T-helper 1 cell (primary cell): ENCODE measurements at places on chromosomes 4 and X.

DNA sequence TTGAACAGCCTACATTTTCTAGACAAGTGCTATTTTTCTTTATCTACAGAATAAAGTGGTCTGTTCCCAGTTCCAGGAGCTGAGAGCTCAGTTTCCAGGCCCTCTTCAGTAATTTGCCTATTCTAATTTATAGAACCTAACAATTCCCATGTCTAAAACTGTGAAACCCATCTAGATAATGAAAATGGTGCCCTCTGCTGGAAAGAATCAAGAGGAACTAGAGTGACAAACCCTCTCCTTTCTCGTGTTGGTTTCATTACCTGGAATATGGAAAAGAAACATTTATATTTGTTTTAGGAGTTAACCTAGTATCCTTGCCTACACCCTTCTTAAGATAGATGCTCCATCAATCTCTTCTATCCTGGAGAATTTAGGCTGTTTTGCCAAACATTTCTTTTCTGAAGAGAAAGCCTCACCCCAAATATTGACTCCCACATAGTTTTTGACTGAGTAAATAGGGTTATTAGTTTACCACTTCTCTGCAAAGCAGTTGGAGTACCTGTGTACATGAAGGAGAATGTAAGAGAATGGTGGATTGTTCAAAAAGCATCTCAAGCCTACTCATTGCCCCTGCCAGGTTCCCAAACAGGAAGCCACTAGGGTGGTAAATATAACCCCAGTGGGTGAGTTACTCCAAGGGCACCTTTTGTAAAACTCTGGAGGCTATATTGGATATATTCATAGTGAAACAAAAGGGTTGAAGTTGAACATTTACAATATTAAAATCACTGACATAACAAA is 121.6 kb downstream of the RASL11B start:
- DNase-seq: peak; percentile 37

- DNase-seq: no peak
These were observed 8.9 kb downstream of the MID2 start for GRCh38 chrX:107834275-107835201.

- no peak for DNase-seq
These were observed 31.6 kb upstream of the MSN start for GRCh38 chrX:65635822-65636221.

DNA sequence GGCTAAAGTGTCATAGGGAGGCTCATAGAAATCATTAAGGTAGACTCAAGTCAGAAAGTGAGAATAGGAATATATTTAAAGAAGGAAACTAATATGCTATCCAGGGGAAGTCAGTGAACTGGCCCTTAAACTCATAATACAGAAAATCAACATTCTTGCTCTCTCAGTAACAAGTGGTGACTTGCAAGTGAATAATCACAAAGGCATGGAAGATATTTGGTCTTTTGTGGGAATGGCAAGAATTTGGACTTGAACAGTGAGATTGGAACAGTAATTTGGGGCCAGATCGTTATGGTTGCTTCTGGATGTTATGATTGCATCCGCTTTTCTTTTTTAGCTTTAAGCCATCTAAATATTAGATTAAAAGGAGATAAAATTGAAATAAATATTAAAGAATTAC is 103.8 kb downstream of the TBC1D19 start:
- DNase-seq: no peak

GRCh38 chrX:24204331-24204730 is 54.8 kb downstream of the ZFX start:
- DNase-seq: no peak

DNA sequence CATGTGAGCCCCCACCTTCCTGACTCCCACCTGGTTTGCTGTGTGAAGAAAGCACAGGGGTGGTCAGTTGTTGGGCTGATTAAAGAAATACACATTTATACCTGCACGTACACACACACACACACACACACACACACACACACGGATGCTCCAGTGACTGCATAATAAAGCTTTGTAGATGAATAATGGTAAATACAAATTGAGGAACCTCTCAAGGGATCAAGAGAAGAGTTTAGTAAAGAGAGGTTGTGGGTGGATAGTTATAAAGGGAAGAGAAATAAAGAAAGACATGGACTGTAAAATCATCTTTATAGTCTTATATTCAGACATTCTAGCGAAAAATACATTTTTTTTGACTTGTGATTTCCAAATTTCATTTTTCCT is 144.1 kb downstream of the MGST2 start:
- DNase-seq: no peak

GRCh38 chr4:7256984-7257810 is 64.9 kb downstream of the SORCS2 start:
- DNase-seq: no peak

- DNase-seq: peak; percentile 22
These were observed 23.0 kb downstream of the GAB1 start for GRCh38 chr4:143359644-143360193.

DNA sequence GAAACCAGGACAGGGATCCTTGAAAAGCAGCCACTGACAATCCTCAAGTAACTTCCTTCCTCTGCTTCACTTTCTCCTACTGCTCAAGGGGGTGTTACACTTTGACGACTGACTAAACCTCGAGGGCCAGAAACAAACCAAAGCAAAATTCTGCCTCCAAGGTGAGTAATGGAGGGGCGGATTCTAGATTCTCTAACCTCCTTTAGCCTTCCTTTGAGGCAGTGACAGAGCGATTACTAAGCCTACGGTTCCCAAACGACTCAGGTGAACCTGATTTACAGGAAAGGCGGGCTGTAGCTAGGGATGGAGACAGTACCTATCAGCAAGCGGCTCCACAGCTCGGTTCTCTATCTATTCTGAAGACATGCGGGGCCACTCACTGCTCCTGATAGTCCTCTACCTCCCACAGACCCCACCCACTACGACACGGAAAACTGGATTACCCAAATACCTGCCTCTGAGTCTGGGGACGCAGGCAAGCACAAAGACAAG is 487 bp downstream of the TBCK start:
- peak; percentile 2 for DNase-seq

DNA sequence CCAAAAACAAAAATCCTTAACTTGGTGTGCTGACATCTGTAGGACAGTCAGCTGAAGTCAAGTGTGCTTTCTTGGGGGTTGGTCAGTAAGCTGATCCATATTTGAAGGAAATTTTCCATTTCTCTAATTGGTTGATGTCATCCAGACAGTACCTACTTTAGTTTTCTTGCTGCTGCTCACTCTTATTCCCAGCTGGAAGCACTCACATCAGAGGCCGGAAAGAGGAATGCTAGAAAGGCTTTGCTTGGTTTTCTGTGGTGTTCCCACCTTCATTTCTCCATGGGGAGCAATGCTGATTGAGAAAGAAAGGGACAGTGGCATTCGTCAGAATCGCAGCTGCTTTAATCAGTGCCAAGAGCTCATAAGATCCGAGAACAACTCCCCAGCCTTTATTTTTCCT is 227.0 kb downstream of the C4orf33 start:
- DNase-seq: no peak

GRCh38 chrX:42496239-42496638 is 281.7 kb downstream of the PPP1R2C start:
- DNase-seq: no peak

GRCh38 chr4:130808492-130808891 is 1712.5 kb downstream of the C4orf33 start:
- DNase-seq: no peak

DNA sequence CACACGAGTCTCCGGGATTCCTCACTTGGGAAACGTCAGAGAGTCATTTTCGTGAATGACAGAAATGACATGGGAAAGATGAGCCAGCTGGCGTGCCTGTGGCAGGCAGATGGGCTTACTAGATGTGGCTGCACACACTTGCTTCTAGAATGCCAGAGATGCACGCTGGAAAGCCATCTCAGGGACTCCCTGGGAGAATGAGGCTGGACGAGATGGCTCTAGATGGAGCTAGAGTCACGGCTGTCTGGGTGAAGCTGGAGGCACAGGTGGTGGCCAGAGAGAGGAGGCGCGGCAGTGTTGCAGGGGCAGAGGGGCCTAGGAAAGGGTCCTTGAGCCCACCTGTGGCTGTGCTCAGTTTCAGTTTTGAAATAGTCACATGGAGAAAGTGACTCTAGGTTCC is 26.0 kb downstream of the TKTL1 start:
- no peak for DNase-seq

- DNase-seq: no peak
These were observed 158.0 kb downstream of the HNRNPD start for GRCh38 chr4:82215800-82216199.

DNA sequence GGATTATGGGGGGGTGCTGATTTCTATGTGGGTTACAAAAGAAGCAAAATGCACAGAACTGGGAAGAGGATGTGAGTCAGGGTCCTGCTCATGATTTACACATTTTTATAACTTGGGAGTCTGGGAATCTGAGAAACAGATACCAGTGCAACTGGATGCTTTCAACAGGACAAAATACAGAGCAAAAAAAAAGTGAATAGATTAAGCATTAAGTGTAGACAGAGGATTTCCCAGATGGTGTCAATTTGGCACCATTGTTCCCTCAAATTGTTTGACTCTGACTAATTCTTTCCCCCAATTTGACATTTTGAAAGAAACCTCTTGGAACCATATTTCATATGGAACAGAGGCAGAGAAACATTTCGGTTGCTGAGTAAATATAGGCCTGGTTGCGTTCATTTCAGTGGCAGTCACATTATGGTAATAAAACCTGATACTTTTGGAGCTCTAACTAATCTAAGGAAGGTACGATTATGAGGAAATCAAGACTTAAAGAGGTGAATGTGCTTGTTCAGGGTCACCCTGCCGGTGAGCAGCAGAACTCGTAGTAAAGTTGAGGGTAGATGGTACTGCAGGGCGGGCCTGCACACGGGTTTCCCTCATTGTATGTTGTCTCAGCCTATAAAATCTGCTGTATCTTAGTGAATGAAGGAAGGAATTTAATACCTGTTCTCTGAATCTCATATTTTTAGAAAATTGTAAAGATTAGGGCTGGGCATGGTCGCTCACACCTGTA is 18.7 kb upstream of the CDKL5 start:
- no peak for DNase-seq

DNA sequence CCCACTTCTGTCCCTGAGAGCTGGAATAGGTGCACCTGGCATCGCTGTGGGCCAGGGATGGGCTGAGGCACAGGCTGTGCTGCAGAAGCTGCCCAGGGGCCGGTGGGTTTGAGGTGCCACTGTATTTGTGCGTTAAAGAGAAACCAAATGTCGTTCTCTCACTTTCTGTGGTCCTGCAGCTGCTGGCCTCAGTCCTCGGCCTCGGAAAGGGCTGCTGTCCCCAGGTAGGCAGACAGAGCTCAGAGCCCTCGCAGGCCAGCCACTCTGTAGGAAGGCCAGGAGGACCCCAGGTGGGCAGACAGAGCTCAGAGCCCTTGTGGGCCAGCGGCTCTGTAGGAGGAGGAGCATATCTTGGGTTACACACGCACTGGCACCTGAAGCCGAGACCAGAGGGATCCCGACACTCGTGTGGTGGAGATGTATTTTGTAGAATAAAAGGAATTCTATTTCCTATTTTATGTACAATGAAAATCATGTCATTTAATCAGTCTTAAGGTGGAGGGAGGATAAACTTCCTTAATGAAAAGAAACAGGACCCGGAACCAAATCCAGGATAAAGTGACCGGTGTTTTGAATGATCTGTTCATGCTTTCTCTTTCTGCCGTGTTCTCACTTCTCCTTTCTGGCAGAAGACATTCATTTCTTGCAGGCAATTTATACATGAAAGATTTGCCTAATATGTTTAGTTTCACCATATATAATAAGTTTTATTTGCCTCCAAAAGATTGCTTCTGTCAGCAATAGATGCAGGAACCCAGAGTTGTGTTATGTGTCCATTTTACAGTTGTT is 54.4 kb upstream of the HGFAC start:
- DNase-seq: no peak

DNA sequence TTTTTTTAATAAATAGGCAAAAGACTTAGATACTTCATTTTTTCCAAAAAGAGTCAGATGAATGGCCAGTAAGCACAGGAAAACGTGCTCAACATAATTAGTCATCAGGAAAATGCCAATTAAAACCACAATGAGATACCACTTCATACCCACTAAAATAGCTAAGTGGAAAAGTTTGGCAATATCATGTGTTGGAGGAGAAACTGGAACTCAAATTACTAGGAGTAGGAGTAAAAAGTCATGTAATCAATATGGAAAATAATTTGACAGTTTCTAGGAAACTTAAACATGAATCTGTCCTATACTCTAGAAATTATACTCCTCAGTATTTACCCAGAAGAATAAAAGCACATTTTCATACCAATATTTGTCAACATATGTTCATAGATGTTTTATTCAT is 449.8 kb downstream of the INPP4B start:
- DNase-seq: no peak

DNA sequence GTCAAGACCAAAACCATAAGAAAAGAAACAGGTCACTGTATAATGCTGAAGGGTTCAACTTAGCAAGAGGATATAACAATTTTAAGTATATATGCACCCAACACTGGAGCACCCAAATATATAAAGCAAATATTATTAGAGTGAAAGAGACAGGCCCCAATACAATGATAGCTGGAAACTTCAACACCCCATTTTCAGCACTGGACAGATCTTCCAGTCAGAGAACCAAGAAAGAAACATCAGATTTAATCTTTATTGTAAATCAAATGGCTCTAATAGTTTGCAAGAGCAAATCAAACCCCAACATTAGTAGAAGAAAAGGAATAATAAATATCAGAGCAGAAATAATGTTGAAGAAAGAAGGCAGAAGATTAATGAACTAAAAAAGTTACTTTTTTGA is 36.2 kb downstream of the MAGED4 start:
- DNase-seq: no peak

- no peak for DNase-seq
These were observed 127.3 kb downstream of the DCHS2 start for GRCh38 chr4:154364066-154364845.

- DNase-seq: no peak
These were observed 353 bp downstream of the NSD2 start for GRCh38 chr4:1871471-1872021.

- no peak for DNase-seq
These were observed 145.6 kb downstream of the SPATA18 start for GRCh38 chr4:52196606-52197130.
